ENCODE measurements at places on chromosomes 2 and 18. TPM values are rescaled to one million over a fixed set of nuclear protein-coding genes. Genes with fewer than 3 reads are reported as not detected.

- H3K4me1 ChIP-seq = peaks cover 26% of the 10 kb centered on the region
- no peak overlapping the region for H3K4me3 ChIP-seq
- peaks cover 4% of the 10 kb centered on the region for H3K36me3 ChIP-seq
These were observed 5.1 kb downstream of the PLEKHM3 start for GRCh38 chr2:208020253-208020652.

The LIMS3 gene
- total RNA-seq = not detected

- H3K4me3 ChIP-seq = no peak overlapping the region
- no peak for DNase-seq
- H3K4me1 ChIP-seq = no peaks in the 10 kb centered on the region
- no peaks in the 10 kb centered on the region for H3K36me3 ChIP-seq
These were observed 74.0 kb downstream of the LRP1B start for GRCh38 chr2:142056784-142057183.

DNA sequence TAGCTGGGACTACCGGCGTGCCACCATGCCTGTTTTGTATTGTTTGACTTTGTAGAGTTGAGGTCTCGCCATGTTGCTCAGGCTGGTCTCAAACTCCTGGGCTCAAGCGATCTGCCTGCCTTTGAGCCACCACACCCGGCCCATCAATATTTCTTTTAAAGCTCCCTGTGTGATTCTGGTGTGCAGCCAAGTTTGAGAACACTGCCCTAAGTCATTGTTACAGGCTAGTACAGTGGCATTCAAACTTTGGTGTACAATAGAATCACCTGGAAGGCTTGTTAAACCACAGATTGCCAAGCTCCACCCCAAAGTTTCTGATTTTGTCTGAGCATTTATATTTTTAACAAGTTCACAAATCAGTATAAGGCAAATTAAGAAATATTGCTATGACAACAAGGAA is 99.9 kb downstream of the RBBP8 start:
- H3K27ac ChIP-seq = no peak overlapping the region
- DNase-seq = no peak
- peaks cover 2% of the 10 kb centered on the region for H3K4me1 ChIP-seq
- H3K36me3 ChIP-seq = peaks cover 6% of the 10 kb centered on the region

- DNase-seq = no peak
- H3K36me3 ChIP-seq = no peaks in the 10 kb centered on the region
- H3K27me3 ChIP-seq = peaks cover 3% of the 10 kb centered on the region
- H3K4me1 ChIP-seq = no peaks in the 10 kb centered on the region
- no peak overlapping the region for H3K27ac ChIP-seq
These were observed 62.4 kb downstream of the SERPINB8 start for GRCh38 chr18:64032312-64032711.

All from activated CD4-positive, alpha-beta T cell treated with anti-CD3 and anti-CD28 coated beads, Interleukin-2, amount 10 ng/mL, durations not matched to agents 7 days and 5 days (primary cell).